ENCODE measurements at places on chromosomes 13 and 19.

GRCh38 chr19:35303357-35303915, 11.5 kb downstream of the MAG start:
- no peak for DNase-seq

DNA sequence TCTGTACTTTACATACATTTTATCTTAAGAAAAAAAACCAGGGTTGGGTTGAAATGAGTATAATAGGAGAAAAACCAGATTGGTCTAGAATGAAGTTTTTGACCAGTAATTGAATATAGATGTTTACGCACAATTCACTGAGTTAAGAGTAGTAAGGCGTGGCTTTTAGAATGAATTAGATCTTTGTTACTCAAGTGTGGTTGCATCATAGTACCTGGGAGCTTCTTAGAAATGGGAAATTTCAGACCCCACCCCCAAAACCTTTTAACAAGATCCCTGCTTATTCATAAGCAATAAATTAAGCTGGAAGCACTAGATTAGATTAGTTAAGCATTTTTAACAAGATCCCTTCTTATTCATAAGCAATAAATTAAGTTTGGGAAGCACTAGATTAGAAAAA, 28.7 kb upstream of the LMO7 start:
- DNase-seq = no peak

- peak; percentile 55 for DNase-seq
Observed at GRCh38 chr13:41139296-41139966, 6.8 kb upstream of the KBTBD6 start.

GRCh38 chr13:39107561-39107960, 69.3 kb downstream of the NHLRC3 start:
- no peak for DNase-seq

DNA sequence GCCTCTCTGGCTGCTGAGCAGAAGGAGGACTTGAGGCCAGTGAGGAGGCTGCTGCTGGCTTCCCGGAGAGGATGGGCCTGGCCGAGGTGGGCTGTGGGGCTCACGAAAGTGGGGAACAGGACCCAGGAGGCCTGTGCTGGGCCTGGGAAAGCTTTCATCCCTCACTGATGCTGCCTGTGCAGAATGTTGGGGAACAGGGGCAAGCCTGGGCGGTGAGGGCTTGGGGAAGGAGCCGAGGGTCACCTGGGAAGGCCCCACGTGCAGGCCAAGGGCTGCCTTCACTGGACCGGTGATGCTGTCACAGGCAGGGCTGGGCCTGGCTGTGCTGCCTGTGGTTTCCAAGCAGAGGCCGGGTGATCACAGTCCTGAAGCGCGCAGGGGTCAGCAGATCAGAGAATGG, 9.4 kb downstream of the AP1M1 start:
- no peak for DNase-seq

DNA sequence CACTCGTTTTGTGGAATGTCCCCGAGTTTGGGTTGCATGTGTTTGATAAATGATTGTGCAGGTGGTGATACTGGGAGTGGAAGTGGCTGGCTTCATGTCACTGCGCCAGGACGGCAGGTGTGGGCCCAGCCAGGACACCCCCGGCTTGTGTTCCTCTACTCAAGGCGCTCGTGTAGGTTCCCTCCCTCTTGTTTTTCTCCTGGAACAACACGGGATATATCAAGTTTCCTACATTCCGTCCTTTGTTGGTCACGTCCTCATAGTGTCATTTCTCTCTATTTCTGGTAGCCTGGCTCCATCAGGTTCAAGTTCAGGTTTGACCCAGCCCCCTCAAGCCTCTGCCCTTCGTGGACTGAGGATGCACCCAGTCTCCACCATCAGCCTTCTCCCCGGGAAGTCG, 16.3 kb downstream of the IL17D start:
- no peak for DNase-seq

DNA sequence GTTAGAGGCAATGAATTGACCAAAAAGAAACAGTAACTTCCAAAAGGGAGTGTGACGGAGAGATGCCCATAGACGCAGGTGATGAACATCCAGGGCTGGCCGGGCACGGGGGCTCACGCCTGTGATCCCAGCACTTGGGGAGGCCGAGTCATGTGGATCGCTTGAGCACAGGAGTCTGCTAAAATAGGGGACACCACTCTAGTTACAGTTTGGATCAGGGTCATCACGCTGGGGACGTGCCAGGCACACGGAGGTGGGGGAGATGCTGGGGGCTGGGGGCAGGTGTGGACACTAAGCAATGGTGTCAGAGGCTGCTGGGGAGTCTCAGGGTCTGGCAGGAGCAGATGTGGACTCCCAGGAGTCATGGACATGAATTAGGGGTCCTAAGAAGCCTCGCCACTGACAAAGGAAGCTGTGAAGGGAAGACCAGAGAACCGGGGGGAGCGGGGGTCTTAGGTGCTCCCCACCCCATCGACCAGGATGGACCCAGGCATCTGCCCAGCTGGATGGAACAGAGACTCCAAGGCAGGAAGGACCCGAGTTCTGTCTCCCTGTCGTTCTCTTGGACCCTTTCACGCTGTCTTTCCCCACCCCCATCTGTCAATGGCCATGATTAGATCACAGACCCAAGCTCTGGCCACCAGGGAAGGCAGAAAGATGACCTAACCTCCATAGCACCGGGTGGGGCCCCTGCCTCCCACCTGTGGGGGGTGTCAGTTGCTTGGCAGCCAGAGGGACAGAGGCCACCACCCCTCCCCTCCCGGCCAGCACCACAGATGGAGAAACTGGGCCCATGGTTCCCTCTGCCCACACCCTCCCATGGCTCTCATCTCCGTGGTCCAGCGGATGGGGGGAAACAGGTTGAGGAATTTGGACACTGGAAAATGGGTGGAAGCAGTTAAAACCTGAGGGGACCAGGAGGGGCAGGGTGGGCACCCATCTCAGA, 19.6 kb downstream of the CCDC8 start:
- DNase-seq = no peak

Data from fibroblast of mammary gland (primary cell).